Urinary bladder (tissue), 4 donors: ENCODE measurements at places on chromosomes 7 and 10. TPM values are rescaled to one million over a fixed set of nuclear protein-coding genes. Genes with fewer than 3 reads are reported as not detected.

- no peak for DNase-seq
Observed at GRCh38 chr7:93051660-93052059, 66.1 kb downstream of the SAMD9 start.

The NPTX2 gene
- total RNA-seq: 7.2 TPM

- no peak for DNase-seq
Observed at GRCh38 chr10:73910401-73910763, 550 bp upstream of the PLAU start.

DNA sequence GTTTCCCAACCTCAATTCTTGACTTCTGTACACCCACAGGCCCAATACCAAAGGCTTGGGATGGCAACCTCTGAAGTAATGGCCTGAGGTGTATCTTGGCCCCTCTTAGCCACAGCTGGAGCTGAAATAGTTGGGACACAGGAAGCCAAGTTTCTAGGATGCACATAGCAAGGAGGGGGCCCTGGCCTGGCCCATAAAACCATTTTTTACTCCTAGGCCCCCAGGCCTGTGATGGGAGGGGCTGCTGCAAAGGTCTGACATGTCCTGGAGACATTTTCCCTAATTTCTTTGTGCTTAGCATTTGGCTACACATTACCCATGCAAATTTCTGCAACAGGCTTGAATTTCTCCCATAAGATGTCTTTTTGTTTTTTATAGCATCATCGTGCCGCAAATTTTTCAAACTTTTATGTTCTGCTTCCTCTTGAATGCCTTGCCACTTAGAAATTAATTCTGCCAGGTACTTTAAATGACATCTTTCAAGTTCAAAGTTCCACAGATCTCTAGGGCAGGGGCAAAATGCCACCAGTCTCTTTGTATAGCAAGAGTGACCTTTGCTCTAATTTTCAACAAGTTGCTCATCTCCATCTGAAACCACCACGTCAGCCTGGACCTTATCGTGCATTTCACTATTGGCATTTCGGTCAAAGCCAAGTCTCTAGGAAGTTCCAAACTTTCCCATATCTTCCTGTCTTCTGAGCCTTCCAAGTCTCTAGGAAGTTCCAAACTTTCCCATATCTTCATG is 490.8 kb downstream of the IPMK start:
- no peak for DNase-seq

DNA sequence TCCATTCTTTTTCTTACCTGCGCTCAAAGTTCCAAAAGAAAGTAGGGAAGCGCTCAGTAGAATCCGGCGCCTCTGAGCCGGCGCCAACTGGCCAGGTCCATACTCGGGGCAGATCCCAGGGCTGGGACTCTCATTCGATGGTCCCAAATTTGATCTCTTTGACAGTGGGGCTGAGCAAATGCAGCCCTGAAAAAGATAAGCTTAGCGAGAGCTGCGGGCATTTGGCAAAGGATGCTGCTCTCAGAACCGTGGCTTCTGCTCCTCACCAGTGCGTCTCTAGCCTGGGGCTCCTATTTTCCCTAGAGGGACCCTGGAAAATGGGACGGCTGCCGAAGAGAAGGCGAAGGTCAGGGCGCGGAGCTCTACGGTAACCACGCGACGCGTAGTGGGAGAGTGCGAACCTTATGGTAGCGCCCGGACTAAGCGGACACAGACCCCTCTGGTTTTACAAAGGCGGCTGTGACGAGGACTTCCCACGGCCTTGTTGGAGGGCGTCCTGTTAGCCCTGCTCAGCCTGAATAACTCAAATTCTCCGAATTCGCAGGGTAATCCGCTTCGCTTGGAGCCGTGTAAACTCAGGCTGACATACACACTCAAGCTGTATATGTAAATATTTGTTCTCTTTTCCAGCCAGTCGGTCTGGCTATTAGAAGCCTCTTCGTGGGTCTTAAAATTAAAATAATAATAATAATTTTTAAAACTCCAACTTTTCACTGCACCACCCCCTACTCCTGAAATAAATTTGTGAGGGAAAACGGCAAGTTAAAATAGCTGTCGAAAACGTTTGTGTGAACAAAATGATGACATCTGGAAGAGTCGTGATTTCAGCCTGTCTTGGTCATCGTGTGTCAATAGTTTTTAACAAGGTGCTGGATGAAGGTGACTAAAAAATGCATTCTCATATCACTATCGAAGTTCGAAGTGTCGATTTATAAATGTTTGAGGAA is 869 bp upstream of the TBX20 start:
- DNase-seq: no peak

The FOXI2 gene
- total RNA-seq: not detected

DNA sequence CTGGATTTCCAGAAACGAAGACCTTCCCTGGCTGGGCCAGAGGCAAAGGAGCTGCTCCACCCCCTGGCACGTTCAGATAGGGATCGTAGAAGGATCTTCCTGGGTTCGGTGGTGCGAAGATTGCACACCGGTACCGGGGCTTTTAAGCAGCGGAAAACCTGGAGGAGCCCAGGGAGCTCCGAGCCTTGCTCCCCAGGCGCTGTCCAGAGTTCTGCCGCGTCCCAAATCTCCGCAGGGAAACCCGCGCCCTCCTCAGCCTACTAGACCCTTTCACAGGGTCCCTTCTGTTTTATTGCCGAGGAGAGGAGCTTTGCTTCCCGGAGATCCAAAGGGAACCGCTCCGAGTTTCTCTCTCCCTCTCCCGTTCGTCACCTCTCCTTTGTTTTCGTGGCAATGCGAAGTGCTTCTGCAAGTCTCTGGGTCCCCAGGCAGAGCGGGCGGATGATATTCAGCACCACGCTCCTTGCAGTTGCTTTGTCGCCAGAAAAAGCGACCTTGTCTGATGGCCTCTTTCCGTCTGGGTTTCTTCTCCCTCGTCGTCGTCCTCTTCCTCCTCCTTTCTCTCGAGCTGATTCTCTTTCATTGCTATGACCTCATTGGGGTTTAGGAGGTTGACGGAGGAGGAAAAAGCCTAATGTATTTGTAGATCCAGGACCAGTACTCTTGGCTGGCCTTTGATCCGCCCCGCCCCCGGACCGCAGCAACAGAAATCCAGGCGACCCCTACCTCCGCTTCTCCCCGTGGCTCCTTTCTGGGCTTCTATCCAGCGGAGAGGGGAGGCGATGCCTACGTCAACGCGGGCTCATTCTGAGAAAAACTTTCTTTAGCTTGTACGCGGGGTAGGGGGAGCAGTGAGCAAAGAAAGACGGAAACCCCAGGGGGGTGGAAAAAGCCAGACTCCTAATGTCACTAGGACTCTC is at the start of gene TMEM196:
Gene TMEM196, minus strand, starts transcription at position 777 of the 920 bp plus-strand sequence. CDS start 921 bp downstream, outside the sequence.
- peak; percentile 8 for DNase-seq

DNA sequence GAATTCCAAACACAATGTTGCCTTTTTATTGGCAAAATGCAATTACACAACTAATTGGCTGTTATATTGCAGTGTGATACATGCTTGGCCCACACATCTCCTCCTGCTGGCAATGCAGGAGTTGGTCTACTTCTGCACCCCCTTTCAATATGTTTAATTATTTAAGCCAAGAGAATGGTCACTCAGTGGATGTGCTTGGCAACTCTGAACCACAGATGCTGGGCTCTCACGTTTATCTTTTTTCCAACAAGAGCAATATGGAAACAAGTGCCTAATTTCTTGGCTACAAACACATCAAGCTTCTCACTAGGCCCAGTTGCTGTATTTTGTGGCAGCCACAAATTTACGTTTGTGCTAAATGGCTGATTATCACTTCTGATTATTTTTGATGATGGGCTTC is 1149.2 kb upstream of the CELF2 start:
- DNase-seq: no peak

DNA sequence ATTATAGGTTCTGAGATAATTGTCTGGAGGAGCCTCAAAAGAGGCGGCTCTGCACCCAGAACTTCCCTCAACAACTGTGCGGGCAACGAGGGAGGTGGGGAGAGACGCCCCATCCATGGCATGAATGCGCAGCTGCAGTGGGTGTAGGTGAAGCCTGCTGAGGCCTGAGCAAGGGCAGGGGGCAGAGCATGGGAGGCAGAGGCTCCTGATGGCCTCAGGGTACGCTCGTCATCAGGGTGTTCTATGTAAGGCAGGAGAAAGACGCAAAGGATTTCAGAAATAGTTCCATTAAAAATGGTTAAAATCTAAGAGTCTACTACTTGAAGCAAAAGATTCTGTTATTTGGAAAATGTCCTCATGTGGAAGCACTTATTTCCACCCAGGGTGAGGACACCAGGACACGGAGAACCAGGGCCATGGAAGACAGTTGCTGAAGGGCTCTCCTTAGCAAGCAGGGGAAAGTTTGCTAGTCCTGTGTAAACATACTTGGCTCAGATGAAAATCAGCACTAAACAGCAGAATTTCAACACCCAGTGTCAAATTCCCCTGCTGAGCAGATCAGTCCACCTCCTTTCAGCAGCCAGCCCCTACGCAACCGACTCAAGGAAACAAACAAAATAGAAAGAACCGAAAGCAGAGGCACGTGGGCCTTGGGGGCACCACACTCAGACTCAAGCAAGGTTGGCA is 18.9 kb downstream of the INSIG1 start:
- DNase-seq: no peak

DNA sequence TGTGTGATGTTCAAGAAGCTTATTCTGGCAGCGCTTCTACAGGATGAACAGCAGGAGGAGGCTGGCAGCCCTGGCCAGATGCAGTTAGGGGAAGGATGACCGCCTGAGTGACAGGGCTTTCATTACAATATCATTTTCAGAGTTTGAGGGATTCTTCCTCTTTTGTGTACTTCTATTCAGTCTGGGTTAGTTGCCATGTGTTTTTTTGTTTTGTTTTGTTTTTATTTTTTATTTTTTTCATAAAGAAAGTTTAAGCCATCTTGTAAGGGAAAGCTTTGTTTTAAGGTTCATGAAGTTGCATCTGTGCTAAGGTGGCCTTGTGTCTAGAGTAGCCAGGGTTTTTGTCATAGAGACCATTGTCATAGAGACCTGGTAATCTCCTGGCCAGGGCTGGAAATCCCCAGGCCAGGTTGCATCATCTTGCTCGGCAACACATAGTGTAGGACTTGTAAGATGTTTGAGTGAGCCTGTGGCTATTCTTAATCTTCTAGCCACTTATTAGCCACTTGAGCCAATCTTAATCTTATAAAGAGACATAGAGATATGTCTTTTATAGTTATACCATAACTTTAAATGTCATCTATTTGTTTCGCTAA is 230.5 kb upstream of the TMEM229A start:
- DNase-seq: no peak

The LRRC61 gene
- total RNA-seq: 3.7 TPM

The CAV1 gene
- total RNA-seq: 576 TPM

DNA sequence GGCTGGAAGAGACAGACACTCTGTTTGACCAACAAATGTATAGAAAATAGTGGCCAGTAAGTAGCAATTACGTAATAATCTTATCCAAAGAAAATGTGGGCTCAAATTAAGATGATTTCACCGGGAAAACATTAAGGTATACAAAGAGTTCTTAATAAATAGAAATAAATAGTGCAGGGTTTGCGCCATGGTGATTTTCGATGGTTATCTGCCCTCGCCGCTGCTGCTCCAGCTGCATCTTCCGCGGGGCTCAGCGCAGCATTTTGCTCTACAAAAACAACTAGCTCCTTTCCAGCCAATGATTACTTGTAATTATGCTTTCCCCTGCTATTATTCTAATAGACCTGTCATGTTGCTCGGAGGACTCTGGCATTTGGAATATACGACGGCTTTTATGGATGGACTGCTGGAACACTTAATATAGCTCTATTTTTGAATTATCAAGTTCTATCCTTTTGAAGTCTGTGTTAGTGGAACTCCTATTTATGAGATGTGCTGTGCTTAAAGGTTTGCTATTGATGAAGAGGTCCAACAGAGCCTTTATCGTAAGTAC is 103.8 kb downstream of the BUB3 start:
- no peak for DNase-seq

DNA sequence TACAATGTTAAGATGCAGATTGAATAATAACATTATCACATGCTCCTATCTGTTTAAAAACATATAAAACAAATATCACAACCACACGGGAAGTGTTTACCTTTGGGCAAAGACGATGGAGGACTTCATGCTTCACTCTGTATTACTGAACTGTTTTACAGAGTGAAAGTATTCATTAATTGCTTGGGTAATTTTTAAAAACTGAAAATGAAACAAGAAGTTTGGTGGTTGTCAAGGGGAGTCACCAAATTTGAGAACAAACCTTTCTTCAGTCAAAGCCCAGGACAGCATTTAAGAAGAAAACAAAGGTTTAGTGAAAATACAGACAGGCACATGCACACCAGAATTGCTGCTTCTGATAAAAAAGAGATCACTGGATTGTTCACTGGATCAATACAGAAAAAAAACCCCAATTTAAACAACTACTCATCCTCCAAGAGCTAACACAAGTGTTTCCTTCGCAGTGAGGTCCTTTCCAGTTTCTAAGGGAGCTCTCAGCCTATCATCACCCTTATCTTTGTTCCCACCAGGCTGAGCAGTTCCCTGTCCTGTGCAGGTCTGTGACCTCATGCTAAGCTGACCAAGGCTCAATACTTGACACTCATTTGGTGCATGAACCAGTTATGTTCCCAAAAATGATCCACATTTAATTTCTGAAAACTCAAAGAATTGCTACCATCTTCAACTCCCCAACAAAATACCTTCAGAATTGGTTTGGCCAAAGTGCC is 8.8 kb downstream of the PARP12 start:
- no peak for DNase-seq

The COL17A1 gene
- 9.8 TPM for total RNA-seq

DNA sequence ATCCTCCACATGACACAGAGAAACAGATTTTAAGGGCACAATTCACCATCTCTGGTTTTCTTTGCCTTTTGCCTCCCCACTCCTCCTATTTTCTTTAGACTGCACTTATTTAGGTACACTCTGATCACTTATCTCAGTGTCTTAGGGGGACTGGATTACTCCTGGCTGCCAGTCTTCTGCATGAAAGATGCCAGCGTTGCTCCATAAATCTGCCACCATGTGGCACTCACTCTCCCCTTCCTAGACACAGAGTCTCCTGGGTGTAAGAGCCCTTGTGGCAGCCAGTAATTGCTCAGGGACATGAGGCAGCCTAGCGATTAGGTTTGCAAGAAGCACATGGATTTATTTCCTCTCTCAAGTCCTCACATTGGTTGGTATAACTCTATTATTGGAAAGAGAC is 34.5 kb upstream of the RBM20 start:
- DNase-seq: no peak

DNA sequence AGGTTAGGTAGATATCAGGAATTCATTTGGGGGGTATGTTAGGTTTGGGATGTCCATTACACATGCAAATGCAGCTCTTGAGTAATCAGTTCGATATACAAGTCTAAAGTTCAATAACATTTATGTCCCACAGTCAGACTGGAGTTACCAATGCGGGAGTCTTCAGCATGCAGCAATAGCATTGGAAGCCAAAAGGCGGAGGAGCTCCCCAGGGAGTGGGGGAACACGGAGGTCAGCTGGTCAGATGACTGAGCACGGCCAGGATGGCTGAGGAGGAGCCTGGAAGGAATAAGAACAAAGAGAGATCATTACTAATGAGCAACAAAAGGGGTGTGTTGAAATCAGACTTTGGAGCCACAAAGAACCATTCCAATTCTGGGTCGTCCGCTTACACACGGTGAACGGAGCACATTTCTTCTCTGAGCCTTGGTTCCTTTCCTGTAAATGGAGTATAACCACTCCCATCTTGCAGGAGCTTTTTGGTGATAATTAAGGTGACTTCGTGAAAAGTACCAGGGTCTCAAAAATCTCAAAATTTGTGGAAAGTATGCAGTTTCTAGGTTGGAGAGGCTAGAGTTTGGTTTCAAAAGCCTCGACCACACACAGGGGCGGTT is 478 bp upstream of the ZNF22 start:
- DNase-seq: no peak

The CDHR3 gene
- total RNA-seq: 10.8 TPM

The CCDC3 gene
- 22.5 TPM for total RNA-seq

The SRPK2 gene
- 116 TPM for total RNA-seq
